Stimulated activated CD4-positive, alpha-beta T cell treated with anti-CD3 and anti-CD28 coated beads, Interleukin-15, amount 100 ng/mL, for 48 hours (primary cell): ENCODE measurements at places on chromosomes 6 and 20.

DNA sequence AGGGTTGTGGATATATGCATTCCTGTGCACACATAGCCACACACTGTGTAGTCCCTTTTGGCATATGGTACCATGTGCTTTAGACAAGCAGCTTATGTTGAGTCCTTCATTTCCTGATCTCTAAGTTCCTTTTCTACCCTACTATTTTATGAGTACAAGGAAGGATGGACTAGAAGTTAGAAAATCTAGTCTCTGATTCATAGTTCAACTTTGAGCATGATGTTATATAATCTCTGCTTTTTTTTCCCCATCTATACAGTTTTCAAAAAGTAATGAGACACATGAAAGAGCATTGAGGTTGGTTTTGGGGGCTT lies 123.6 kb downstream of the PLEKHG1 start:
- DNase-seq = no peak

- DNase-seq = no peak
These were observed 741.8 kb downstream of the HDGFL1 start for GRCh38 chr6:23311211-23311610.

- no peak for DNase-seq
These were observed 65.5 kb downstream of the MAN1A1 start for GRCh38 chr6:119283979-119284545.

DNA sequence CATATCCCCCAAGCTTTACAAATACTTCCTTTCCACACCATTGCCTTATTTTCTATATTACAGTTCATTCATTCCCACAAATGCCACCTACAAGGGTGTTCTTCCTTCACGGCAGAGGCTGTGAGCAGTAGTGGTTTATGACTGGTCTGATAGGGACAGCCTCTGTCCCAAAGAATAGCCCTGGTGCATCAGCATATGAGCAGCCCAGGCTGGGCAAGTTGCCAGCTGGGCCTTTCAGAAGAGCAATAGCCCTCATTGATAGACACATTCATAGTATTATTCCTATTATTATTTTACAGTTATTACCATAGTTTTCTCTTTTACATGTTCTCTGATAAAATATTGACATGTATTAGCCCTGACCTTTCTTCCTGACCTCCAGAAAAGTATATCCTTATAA lies 149.9 kb downstream of the MMS22L start:
- DNase-seq = no peak

GRCh38 chr6:15996030-15996429 lies 132.9 kb upstream of the MYLIP start:
- no peak for DNase-seq

- no peak for DNase-seq
These were observed 515.2 kb upstream of the JARID2 start for GRCh38 chr6:14730654-14731053.

DNA sequence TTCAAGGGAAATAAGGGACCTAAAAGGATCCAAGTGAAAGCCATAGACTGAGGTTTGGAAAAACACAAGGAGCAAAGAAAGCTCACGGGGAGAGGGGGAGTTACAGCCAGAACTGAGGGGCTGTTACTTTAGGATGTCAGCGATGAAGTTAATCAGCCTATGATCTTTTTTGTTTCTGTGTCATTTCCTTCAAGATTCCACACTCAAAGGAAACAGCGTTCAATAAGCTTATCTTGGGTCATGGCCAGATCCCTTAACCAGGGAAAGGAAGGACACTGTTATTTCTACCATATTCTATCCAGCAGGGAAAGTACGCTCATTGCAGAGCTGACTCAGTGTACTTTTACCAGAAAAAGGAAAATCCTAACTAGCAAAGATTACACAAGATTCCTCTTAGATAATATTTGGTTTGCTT lies 132.8 kb downstream of the PFDN4 start:
- DNase-seq = no peak

DNA sequence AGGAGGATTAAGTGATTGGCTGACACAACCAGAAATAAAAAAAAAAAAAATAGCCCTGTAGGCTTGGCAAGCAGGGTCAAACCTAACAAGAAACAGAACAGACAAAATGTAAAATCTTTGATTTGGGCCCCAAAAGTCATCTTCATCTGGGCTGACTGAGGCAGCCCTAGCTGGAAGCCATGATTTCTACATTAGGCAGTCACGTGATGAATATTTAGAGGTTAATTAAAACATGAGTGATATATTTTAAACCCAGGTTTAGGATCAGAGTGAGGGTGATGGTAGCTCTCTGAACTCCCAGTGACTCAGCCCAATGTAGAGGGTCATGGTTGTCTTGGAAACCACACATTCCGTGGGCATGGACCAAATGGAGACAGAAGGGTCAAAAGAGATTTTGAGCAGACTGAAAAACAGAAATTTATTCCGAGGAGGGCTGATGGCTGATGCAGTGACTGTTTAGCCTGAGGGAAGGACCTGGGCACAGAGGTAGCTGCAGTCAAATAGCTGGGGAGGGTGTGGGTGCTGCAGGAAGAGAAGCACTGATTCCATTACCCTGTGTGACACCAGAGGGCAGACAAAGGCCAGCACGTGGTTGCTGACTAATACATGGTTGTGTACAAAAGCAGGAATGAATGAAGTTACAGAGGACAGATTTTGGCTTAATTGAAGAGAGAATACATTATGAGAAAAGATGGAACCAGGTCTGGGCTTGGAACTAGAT lies 573.1 kb upstream of the CHD6 start:
- no peak for DNase-seq
